Upper lobe of right lung (tissue), 1 donor: ENCODE measurements at places on chromosomes 4 and X. TPM values are rescaled to one million over a fixed set of nuclear protein-coding genes. Genes with fewer than 3 reads are reported as not detected.

DNA sequence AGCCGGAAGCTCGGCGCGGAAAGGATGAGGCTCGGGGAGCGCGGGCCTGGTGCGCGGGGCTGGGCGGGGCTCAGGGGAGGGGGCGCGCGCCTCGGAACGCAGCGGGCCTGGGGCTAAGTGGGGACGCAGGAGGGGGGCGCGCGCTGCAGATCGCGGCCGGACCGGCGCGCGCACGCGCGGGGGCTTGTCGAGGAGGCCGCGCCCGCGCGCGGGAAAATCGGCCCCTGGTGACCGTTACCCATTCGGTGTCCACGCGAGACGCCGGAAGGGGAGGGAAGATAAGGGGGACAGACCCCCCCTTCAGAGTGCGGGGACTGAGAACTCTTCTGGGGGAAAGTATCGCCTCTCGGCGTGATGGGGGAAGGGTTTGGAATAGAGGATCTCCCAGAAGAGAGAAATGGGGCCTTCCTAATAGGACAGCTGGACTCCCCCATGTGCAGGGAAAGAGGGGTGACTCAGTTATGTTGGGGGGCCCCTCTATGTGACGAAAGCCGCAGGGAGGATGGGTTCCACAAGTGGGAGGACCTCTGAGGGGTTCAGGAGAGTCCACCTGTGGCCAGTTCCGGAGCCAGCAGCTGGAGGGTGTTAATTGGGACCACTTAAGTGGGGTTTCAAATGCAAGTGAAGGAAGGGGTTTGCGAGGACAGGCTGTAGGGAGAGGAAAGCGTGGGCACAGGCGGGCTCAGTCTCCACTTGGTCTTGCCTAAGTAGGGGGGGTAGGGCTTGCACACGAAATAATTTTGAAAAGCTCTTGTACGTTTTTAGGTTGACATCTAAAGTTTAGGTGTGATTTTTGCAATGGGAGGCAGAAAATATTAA is 584 bp downstream of the SUV39H1 start:
- peak; percentile 65 for DNase-seq

- no peak for DNase-seq
Measured at GRCh38 chr4:86720508-86721068, 126.5 kb downstream of the PTPN13 start.

- DNase-seq = no peak
Measured at GRCh38 chr4:124684301-124684700, 28.2 kb downstream of the ANKRD50 start.

DNA sequence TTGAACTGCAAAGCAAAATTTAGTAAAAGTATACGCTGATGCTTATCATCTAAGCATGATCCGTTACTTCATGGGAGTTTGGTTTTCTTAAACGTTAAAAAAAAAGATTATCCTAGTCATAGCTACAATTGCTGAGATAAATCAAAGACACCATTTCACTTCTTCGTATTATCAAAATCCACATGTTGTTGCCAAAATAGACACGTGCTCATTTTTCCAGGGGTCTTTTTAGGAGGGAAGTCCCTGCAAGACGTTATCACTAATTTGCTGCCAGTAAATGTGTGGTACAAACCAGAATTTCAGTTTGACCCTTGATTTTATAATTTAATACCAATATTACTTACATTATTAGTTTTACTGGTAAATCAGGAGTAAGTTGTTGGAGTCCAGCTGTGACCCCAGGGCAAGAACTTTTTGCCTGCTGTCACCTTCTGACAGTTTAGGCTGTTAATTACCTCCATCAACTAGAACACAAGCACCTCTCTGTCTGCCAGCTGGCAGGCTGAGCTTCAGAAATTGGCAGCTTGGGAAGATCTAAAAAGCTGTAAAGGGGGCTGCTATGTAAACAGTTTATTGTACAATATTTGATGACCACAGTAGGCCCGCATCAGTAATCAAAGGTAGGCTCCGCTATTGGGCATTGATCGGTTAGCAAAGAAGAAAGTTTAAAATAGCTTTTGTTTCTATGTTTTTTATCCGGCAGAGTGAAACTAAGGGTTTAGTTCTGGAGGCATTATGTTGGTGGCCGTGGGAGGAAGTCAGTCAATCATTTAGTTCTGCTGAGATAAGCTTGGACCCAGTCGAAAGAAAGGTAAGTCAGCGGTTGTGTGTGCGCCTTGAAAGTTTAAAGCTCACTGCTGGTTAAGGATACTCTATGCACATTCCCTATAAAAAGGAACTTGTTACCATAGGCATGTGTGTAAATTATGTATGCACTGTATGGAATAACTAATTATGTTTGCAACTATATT is 196.4 kb downstream of the FBXO8 start:
- DNase-seq = no peak

DNA sequence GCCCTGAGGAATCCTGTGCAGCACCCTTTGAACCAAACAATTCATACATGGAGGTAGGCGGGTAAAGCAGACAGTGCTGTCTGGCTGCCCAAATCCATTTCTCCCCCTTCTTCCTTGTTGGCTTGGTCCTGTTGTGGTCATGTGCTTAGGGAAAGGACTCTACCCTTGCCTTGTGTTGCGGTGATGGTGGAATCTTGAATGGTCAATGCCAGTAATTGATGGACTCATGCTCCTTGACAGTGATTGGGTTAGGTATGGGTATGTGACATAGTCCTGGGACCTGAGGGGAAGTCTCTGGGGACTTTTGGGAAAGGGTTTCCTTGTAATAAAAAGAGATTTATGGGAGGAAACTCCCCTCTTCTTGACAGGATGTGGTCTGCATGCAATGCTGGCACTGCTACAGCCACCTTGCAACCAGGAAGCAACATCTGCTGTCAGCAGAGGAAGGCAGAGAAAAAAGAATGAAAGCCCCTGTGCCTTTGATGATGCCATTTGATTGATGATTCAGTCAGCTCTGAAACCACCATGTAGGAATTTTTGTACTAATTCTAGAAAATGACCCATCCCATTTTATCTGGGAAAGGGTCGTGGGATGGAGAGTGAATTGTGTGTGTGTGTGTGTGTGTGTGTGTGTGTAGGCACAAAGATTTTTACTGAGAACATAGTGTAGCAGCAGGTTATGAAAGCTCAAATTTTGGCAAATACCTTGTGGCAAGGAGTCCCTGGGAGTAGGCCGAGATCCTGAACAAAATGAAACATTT is 30.0 kb upstream of the HUWE1 start:
- no peak for DNase-seq

- DNase-seq = no peak
Measured at GRCh38 chrX:107561468-107562215, 66.7 kb upstream of the PRPS1 start.

GRCh38 chr4:133910165-133910564 is 291.4 kb downstream of the PABPC4L start:
- DNase-seq = no peak

DNA sequence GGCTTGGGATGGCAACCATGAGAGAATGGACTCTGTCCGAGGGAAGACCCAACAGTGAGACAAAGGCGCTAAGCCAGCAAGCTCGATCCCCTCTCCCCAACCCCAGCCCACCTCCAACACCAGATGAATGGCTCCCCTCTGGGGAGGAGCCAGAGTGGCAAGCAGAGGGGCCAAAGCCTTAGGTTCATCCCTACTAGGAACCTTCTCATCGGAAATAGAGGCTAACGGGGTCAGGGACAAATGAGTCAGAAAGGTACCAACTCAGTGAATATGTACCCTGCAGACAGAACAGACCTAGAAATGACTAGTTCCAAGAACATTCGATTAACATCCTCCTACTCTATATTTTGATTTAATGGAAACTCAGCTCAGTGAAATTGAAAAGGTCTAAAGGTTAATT is 73.9 kb downstream of the NSG1 start:
- DNase-seq = no peak

GRCh38 chrX:101219116-101219863 is at the start of gene DRP2:
Gene DRP2 (plus strand): TSS chrX:101219786. CDS start chrX:101231648, 11,862 bp downstream.
- DNase-seq = no peak

- DNase-seq = no peak
Measured at GRCh38 chr4:161498155-161498554, 665.6 kb downstream of the FSTL5 start.

DNA sequence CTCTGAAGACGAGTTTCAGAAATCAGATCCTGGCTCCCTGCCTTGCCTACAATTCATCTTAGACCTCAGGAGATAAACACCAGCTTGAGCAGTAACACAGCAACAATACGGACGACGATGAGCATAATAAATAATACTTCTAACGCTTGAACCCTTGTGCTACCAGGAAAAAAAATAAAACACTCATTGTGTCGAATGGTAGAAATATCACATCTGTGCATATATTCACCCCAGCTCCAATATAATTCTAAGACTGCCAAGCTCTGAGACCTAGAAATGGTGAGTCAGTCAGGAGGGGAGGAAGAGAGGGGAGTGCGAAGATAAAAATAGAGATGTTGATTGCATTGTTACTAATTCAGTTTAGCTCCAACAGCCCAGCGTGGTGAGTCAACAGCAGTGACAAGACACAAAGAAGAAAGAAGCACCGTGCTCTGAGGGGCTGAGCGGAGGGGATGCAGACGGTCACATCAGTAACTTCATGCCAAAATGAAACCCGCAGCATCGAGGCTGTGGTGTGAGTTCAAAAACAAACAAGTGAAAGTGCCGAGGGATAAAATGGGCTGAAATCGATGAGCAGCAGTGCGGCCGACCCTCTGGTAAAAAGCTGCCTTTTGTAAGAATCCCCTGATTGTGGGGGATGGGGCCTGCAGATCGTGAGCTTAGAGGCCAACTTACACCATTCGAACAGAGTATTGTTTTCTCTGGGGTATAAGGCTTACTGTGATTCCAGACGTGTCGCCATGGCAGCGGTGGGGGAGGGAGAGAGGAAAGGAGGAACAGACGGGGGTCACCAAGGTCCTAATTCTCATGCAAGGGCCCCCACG is 150.4 kb downstream of the MGST2 start:
- no peak for DNase-seq

- DNase-seq = no peak
Measured at GRCh38 chr4:189084671-189085070, 856.0 kb upstream of the FRG1 start.

DNA sequence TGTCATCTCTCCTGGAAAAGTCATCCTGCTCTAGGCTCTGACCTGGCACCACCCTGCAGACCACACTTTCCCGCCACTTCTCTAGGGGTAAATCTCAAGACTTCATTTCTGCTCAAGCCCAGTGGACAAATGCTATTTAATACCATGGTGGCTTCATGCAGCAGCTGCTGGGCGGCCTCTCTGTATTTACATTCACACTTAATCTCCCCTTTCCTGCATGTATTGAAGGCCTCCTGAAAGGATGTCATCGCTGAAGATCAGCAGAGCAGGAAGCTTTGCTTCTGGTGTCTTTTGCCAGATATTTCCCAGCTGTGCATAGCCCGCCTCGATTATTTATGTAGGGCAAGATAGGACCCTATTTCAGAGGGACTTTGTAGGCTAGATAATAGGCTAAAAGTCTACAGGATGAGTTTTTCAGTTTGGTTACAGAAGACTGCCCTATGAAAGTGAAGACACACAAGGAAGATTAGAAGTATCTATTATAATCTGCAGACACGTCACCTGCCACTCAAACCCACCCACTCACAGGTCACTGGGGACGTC is 17.2 kb downstream of the PROM1 start:
- DNase-seq = no peak

- DNase-seq = no peak
Measured at GRCh38 chrX:46575991-46576392, 2.4 kb downstream of the CHST7 start.

DNA sequence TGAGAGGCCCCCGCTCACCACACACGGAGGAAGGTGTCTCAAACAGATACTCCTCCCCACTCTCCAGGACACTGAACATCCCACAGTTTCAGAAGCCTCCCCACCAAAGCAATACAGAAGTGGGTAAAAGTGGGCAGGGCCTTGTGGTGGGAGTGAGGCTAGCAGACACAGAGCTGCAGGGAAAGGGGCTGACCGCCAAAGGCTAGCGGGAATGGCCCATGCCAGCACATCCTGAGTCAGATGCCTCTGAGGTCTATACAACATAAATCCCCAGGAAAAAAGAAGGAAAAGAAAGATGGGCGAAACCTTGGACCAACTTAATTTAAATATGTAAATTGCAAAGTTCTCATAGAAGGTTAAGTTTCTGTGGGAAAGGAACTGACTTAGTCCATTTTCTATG is 21.9 kb upstream of the ARHGAP10 start:
- no peak for DNase-seq

- peak; percentile 48 for DNase-seq
Measured at GRCh38 chr4:172481802-172482508, 668.8 kb downstream of the GALNTL6 start.

GRCh38 chrX:154602226-154602625 is 16.9 kb downstream of the CTAG1B start:
- no peak for DNase-seq

GRCh38 chrX:114152801-114153200 is 431.1 kb upstream of the HTR2C start:
- no peak for DNase-seq

DNA sequence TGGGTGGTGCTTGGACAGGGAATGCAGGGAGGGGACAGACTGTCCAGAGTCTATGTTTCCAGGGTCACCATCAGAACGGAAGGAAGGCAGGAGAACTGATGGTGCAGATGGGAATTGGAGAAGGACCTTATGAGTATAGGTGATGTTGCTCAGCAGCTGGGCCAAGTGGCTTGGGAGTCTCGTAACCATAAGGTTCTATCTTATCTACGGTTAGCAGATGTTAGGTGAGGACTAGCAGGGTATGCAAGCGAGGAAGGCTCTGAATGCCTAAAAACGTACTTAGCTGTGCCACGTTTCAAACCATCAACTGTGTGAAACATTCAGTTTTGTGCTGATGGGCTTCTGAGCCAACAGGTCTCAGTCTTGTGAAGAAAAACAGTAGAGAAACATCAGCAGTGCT is 22.4 kb downstream of the MAGEA9 start:
- no peak for DNase-seq

GRCh38 chr4:80989921-80990544 is 40.5 kb upstream of the BMP3 start:
- DNase-seq = no peak

DNA sequence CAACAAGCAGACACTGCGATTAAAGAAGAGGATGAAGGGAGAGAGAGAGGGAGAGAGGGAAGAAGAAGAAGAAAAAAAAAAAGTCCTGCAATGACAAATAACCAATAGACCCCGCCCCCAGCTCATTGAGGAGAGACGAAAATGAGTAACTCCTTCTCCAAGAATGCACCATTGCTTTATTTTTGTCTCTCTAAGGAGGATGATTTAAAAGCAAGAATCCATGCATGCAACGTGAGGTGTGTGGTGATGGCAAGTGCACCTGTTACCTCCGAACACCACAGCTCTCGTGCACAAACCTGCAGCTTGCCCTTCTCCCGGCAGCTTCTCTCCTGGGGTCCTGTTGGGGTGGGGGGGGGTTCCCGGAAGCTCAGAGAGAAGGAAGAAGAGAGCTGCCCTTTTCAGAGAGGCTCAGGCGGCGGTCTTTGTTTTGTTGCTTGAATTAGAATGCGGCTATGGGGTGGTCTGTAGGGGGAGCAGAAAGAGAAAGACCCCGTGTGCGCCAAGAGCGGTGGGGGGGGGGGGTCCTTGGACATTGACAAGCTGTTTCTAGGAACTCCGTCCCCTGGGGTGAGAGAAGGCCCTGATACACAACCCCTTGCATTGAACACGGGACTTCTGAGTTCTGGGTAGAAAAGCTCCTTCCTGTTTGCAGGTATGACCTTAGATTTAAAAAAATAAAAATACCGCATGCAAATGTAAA is 100.7 kb downstream of the CRLF2 start:
- DNase-seq = peak; percentile 21

Gene PABPC5
- 1.9 TPM for total RNA-seq

Gene PWWP3B
- 1.1 TPM for total RNA-seq

Gene FOXR2
- not detected for total RNA-seq

Gene IL2RG
- total RNA-seq = 20.8 TPM

Gene KLHL4
- total RNA-seq = 1.0 TPM

Gene BMX
- 3.6 TPM for total RNA-seq

Gene STAP1
- 1.7 TPM for total RNA-seq

Gene UGT2B28
- total RNA-seq = not detected

Gene NXF2B
- not detected for total RNA-seq

Gene KLB
- total RNA-seq = 0.87 TPM

Gene MAOB
- total RNA-seq = 38.9 TPM

Gene NAT8L
- 0.46 TPM for total RNA-seq
